HAP-1 (cell line): ENCODE measurements at places on chromosomes 3 and 15.
A peak's percentile ranks its signal among the peaks of the same experiment; 100 is the strongest.

DNA sequence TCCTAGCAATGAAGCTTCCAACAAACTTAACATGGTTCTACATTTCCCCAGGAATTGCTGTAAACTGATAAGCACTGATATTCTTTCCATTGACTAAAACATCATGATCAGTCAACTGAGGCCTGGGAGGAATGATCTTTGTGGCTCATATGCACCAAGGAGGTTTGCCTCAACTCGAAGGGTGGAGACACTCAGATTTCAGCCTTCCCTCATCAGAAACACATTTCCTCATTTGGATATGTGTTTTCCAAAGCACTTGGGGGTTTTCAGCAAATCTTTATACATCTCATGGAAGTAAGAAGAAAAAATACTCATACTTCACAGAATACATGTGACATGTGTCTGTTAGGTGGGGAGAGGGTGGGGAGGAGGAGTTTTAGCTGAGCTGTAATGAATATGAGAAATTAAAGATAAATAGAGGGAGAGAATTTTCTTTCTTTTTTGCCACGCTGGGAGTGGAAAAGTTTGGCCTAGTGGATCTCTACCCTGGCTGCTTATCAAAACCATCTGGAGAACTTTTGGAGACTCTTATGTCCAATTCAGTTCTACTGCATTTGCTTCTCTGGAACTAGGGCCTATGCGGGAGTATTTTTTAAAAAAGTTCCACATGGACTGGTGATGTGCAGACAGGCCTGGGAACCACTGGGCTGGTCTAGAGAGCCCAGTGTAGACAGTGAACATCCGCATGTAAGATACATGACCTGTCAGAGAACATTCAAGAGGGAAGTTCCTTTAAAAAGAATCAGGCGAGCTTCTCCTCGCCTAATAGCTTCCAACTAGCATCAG is 301.0 kb upstream of the ICE2 start:
- DNase-seq: no peak

DNA sequence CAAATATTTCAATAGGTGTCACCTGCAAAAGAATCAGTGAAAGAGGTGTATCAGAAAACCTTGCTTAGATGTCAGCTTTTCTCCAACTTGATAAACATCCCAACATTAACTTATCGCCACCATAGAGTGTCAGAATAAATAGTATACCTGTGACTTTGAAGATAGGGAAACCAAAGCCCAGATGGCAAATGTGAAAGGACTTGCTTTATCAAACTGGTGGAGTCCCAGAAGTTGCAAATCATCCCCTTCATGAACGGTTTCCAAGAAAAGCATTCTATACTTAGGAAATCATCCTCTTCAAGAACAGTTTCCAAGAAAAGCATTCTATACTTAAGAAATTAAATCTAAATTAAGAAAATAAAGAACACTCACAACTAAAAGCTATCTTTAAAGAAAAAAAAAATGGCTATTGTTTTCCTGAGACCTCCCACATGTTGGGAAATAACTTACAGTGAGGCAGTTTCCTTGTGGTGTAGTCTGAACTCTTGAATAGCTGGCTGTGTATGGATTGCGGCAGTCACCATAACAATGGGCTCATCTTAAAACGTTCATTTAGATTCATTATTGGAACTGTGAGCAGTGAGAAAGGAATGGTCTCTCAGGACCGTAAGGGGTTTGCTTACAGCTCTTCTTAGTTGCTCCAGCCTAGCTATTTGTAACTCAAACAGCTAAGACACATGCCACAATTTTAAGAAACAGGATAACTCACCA is 56.5 kb downstream of the GHSR start:
- peak; percentile 78 for DNase-seq

- DNase-seq: no peak
These were observed 86.6 kb downstream of the DGKG start for GRCh38 chr3:186275436-186275835.

DNA sequence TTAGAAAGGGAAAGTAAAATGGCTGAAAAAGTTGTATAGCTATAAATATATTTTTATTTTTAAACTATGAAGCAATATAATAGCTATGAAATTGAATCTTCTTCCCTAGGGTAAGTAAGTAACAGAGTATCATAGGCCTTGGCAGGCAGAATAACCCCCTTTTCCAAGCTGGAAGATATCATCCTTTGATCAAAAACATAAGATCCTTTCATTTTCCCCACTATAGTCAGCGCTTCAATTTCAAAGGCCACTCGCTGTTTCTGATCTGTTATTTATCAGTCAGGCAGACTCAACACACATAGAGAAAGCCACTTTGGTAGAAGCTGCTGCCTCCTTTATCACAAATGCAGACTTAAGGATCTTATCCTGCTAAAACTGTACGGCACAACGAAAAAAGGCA is 74.0 kb upstream of the UBE2E2 start:
- DNase-seq: no peak

- no peak for DNase-seq
These were observed 330.2 kb downstream of the TIGIT start for GRCh38 chr3:114624047-114624445.

DNA sequence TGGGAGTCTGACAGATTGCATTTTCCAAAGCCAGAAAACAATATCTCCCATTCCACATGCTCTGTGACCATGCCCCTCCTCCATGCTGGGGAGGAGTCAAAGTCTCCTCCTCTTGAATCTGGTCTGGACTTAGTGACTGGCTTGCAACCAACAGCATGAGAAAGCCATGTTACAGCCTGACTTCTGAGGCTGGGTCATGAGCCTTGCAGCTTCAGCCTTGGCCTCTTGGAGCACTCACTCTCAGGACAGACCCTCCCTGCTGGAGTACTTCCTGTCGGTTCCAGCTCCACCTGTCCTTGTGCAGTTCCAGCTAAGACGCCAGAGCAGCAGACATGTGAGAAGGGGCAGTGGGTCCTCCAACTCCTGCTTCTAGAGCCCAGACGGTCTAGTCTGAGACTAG is 49.7 kb upstream of the RBSN start:
- no peak for DNase-seq

DNA sequence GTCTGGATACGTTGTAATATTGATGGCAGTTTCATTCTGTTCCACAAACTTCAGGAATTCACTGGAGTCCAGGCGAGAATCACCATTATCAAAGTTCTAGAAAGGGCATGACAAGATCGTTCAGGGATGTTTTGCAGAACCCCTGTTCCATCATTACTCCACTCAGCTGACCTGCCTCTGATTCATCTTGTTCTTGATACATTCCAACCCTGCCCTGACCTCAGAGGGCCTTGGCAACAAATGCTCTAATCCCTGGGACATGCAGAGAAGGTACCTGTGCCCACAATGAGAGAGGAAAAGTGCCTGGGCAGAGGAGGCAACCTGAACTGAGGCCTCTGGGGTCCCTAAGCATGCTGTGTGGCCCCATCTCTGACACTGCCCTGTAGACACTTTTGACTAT is 45.9 kb downstream of the FSTL1 start:
- no peak for DNase-seq

DNA sequence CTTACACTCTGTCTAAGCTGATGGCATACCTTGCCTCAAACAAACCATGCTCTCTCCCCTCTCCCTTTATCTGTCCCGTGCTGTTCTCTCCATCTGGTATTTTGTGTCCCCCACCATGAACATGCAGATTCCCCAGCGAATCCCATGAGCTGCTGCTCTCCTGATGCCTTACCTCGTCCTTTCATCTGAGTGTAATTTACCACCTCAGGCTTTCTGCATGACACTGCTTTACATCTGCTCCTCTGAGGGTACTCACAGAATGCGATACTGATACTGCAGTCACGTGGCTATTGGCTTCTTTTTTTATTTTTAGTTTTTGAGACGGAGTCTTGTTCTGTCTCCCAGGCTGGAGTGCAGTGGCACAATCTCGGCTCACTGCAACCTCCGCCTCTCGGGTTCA is 341.7 kb downstream of the PTPRG start:
- no peak for DNase-seq

DNA sequence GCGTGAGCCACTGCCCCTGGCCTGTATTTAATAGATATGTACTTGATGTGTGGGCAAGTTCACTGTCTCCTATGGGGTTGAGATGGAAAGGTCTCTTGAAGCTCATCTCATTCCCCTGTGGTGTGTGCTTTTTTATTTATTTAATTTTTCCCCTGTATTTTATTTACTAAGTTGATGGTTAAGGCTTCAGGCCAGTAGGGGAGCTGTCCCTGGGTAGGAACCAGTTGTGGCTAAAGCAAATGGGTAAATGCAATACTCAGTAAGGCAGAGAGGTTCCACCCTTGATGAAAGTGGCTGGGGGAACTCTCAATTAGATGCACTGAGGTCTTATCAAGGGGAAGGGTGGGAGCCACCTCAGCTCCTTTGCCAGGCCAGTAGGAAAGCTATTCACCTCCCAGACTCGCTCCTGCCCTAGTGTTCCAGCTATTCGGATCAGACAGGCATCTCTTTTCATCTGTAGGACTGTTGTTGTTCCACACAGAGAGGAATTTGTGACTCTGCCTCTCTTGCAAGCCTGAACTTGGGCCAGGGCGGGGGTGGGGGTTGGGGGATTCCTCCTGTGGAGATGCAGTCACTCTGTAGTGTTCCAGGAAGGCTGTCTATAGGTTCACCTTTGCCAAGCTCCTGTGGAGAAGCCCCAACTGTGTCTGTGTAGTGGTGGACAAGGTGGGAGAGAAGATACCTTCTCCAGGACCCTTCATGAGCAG is 26.1 kb downstream of the PCCB start:
- DNase-seq: no peak

- DNase-seq: no peak
These were observed 42.7 kb downstream of the HDGFL3 start for GRCh38 chr15:83164771-83165404.

GRCh38 chr15:82849556-82850512 is 40.4 kb downstream of the WHAMM start:
- DNase-seq: peak; percentile 93

GRCh38 chr3:66538390-66538789 is 37.6 kb upstream of the LRIG1 start:
- no peak for DNase-seq

DNA sequence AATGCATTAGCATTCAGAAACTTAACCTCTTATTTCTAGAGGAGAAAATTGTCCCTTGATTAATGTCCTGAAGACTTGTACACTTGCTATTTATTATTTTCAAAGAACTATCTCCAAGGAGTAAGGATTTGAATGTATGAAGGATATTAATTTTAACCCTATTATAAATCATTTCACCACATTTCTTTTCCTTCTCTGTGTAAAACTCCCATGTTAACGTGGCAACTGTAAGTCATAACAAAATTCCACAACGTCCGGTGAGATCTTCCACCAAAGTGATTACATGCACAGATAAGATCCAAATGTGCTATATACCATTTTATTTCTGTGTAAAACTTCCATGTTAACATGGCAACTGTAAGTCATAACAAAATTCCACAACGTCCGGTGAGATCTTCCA is 229.1 kb upstream of the ARHGEF26 start:
- DNase-seq: no peak

GRCh38 chr15:88741671-88742070 is 61.6 kb upstream of the ACAN start:
- no peak for DNase-seq

DNA sequence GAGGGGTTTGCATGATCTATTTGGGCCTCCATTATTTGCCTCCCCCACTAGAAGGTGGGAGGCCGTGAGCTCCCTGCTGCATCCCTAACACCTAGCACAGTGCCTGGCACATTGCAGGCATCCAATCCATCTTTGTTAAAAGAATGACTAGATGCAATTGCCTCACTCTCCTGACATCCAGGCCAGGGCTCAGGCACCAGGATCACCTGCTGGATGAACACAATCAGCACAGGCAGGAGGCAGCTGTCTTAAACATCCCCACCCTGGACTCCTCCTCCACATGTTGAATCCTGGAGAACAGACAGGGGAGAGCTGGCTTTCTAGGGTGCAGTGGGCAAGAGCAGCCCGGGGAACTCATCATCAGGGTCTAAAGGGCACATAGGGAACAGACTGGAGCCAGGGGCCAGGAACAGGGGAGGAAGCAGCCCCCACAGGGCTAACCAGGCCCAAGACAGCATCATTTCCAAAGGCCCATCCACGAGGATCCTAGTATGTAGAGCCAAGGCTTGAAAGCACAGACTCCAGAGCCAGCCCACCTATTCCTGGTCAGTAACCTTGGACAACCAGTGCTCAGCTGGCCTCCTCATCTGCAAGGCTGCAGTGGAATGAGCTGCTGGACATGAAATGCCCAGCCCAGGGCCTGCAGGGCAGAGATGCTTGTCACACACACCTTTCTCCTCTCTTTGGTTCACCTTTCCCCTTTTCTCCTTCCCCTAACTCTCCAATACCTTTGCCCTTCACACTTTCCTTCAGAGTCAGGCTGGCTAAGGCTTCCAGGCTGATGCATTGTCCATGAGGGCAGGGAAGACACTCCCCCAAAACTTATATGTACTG is 254.4 kb upstream of the TLE3 start:
- no peak for DNase-seq

DNA sequence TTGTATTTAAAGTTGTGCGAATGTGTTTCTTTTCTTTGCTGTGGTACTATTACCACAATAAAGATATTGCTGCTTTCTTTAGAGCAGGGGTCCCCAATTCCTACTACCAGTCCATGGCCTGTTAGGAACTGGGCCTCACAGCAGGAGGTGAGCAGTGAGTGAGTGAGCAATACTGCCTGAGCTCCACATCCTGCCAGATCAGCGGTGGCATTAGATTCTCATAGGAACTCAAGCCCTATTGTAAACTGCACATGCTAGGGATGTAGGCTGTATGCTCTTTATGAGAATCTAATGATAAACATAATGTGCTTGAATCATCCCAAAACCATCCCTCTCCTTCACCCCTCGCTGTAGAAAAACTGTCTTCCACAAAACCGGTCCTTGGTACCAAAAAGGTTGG is 41.6 kb downstream of the DMXL2 start:
- no peak for DNase-seq

- no peak for DNase-seq
These were observed 136.8 kb downstream of the ANO10 start for GRCh38 chr3:43484926-43485488.
